ENCODE measurements at places on chromosomes 6 and 20. TPM values are rescaled to one million over a fixed set of nuclear protein-coding genes. Genes with fewer than 3 reads are reported as not detected.

- H3K36me3 ChIP-seq = no peaks in the 10 kb centered on the region
- H3K27ac ChIP-seq = no peak overlapping the region
- H3K4me3 ChIP-seq = no peak overlapping the region
- no peaks in the 10 kb centered on the region for H3K4me1 ChIP-seq
- no peak for DNase-seq
Observed at GRCh38 chr6:116883005-116883404, 6.0 kb downstream of the RFX6 start.

DNA sequence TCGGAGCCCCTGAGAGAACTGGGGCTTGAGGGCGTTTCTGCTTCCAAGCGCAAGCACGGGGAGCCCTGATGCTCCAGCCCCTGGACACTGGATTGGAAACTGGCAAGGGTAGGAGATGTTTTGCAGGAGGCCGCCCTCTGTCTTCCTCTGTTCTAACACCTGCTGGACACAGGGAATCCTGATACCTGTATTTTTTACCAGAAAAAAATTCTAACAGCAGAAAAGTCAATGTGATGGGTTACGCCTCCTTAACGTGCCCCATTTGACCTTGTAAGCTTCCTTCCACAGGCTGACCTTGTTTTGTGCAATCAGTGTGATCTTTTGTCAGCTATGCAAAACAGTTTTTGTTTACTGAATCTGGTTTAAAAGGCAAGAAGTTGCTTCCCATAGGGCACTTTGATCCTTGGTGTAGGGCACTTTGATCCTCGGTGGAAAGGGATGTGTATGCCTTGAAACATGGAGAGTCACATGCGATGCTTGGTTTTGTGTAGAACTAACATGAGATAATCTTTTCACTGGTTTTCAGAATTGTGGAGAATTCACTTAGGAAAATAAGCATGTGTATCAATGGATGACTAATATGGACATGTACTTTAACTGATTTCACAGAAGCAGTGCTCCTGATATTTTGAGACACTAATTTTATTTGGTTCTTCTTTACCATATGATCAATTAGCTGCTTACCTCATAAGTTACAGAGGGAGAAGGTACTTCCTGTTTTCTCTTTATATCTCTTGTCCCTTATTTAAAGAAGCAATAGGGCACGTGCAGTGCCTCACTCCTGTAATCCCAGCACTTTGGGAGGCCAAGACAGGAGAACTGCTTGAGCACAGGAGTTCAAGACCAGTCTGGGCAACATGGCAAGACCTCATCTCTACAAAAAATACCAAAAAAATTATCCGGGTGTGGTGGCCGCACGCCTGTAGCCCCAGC lies 59.9 kb upstream of the MAP3K4 start:
- H3K4me3 ChIP-seq = no peak overlapping the region
- no peak for DNase-seq
- H3K27ac ChIP-seq = no peak overlapping the region

GRCh38 chr6:168084465-168085160 lies 5.6 kb upstream of the FRMD1 start:
- H3K4me3 ChIP-seq = no peak overlapping the region
- no peaks in the 10 kb centered on the region for H3K36me3 ChIP-seq
- peaks cover 100% of the 10 kb centered on the region for H3K27me3 ChIP-seq
- H3K27ac ChIP-seq = no peak overlapping the region
- no peak for DNase-seq
- no peaks in the 10 kb centered on the region for H3K4me1 ChIP-seq

- H3K4me1 ChIP-seq = peaks cover 21% of the 10 kb centered on the region
- H3K36me3 ChIP-seq = no peaks in the 10 kb centered on the region
- peak overlapping the region; percentile 83 for H3K27ac ChIP-seq
- H3K4me3 ChIP-seq = peak overlapping the region; percentile 23
- DNase-seq = peak; percentile 96
Observed at GRCh38 chr6:6712449-6713403, 124.2 kb downstream of the LY86 start.

- no peak overlapping the region for H3K4me3 ChIP-seq
- no peaks in the 10 kb centered on the region for H3K36me3 ChIP-seq
- no peak overlapping the region for H3K27ac ChIP-seq
- no peaks in the 10 kb centered on the region for H3K4me1 ChIP-seq
Observed at GRCh38 chr6:170286934-170287265, 4.0 kb downstream of the DLL1 start.

DNA sequence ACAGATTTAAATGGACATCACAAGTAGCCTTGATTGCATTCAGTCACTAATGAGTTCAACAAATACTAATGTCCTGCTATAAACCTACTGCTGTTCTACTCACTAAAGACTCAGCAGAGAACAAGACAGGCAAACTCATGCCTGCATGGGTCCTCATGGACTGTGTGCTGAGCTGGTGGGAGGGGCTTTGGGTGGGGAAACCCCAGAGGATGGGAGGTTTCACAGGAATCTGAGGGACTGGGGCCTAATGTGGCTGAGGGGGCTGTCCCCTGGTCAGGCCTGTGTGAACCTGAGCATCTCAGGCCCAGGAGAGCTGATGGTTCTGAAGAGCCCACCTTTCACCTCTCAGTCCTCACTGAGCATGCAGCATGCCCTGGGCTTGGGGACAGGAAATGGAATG lies 1.4 kb downstream of the CST8 start:
- no peak for DNase-seq
- no peak overlapping the region for H3K4me3 ChIP-seq
- H3K27me3 ChIP-seq = no peaks in the 10 kb centered on the region
- no peak overlapping the region for H3K27ac ChIP-seq

- no peaks in the 10 kb centered on the region for H3K36me3 ChIP-seq
- no peaks in the 10 kb centered on the region for H3K4me1 ChIP-seq
- H3K4me3 ChIP-seq = no peak overlapping the region
- H3K27me3 ChIP-seq = no peaks in the 10 kb centered on the region
- DNase-seq = no peak
Observed at GRCh38 chr6:158198461-158198860, 30.3 kb downstream of the GTF2H5 start.

Gene AIF1
- not detected for total RNA-seq

DNA sequence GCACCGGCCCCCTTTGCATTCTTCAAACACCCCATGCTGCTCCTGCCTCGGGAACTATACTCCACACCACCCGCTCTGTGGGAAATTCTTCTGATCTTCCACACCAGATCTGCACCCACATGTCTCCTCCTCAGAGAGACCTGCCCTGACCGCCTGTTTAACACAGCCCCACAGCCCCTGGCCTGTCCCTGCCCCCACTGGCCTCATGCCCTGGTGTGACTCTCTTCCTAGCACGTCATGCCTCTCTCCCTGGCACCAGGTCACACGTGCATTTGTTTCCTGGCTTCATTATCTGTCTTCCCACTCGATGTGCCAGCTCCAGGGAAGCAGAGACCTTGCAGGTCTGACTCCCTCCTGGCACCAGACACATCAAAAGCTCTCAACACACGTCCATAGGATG lies 79.6 kb downstream of the ANKRD60 start:
- H3K4me1 ChIP-seq = peaks cover 24% of the 10 kb centered on the region
- no peak overlapping the region for H3K27ac ChIP-seq
- no peak overlapping the region for H3K4me3 ChIP-seq
- no peaks in the 10 kb centered on the region for H3K27me3 ChIP-seq

DNA sequence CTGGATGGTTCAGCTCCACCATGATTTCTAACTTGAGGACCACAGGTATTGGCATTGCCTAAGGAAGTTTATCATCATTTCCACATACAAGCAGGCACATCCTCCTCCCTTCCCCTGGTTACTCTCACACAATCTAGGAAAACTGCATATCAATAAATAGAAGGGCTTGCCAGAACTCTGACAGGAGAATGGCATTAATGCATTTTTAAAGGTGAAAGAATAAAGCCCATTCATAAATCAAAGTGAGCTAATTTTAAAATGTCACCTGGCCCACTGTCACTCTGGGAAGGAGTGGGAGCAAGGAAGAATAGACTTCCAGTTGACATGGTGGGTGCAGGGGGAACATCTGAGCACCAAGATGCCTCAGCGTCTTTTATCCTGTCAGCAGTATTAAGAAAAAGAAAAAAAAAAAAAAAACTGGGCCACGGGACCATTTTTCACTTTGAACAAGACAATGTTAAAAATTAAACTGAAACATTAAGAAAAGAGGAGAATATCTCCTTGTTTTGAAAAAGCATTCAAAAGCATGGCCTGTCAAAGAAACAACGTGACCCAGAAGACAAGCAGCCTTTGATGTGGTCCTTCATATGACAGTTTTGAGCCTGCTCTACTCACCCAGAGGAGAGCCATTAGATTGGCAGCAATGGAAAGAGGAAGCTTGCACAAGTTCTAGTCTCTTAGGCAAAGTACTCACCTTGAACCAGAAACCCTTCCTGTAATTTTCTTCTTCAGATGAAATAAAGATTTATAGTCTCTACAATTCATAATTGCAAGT lies 39.3 kb upstream of the SMLR1 start:
- H3K36me3 ChIP-seq = no peaks in the 10 kb centered on the region
- no peaks in the 10 kb centered on the region for H3K27me3 ChIP-seq
- H3K27ac ChIP-seq = no peak overlapping the region
- H3K4me1 ChIP-seq = no peaks in the 10 kb centered on the region
- DNase-seq = no peak

DNA sequence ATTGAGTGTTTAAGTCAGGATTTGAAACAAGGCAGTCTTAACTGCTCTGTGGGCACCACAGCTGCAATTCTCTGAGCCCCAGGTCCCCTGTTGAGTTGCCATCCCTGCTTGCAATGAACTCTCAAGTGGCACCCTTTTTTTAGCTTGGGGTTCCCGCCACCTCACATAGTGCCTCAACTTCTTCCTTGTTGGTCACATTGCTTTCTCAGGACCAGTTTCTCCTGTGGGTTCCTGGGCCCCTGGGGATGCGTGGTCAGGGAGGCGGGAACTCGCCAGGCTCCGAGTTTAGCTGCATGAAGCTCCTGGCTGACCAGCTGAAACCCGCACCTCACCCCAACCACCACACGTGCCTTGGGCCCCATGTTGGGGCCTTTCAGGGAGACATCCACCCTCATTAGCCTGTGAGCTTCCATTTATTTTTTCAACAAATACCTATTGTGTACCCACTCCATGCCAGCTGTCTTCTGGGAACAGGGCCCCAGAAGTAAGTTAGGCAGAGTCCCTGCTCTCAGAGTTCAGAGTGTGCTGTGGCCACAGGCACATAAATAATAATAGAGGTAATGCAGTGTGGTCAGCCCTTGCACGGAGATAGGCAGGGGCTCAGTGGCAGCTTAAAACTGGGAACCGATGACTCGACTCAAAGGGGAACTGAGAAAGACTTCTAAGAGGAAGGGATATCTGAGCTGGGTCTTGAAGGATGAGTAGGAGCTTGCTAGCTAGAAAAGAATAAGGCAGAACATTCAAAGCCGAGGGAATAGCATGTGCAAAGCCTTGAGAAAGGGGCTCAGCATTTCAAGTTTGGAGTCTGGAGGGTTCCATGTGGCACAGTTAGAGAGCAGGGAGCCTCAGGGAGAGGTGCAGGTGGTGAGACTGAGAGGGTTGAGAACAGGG lies 33.9 kb upstream of the FAM83D start:
- no peak overlapping the region for H3K27ac ChIP-seq
- H3K4me3 ChIP-seq = no peak overlapping the region
- 0 out of 2 replicates have a peak, but pooled peaks cover 5% of the 10 kb centered on the region for H3K4me1 ChIP-seq
- H3K27me3 ChIP-seq = peaks cover 22% of the 10 kb centered on the region
- DNase-seq = no peak

Gene SMOC2
- total RNA-seq = not detected

DNA sequence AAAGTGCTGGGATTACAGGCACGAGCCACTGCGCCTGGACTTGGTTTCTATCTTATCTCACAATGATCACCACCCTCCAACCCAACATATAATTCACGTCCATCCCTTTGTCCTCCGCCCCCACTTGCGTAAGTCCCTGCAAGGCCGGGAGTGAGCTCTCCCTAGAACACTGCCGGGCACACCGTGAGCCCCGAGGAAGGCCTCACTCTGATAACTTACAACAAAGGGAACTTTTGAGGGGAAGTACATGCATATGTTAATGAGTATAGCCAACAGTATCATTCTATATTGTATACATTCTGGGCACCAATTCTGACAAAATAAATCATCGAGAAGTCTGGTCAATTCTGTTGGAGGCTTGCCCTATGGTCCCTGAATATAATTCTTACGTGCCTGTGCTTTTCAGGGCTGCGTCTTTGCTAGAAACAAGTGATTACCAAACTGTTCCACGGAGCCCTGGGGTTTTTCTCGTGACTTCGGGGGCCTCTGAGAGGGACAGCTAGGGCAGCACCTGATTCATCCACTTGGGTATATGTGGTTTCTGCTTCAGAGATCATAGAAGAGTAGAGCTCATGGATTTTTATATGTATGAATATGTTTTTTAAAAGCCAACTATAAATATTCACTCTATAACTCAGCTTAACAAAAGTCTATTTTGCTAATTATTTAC lies 469.8 kb upstream of the AGPAT4 start:
- no peak for DNase-seq
- no peaks in the 10 kb centered on the region for H3K4me1 ChIP-seq
- no peak overlapping the region for H3K27ac ChIP-seq
- no peaks in the 10 kb centered on the region for H3K36me3 ChIP-seq
- H3K27me3 ChIP-seq = 0 out of 2 replicates have a peak, but pooled peaks cover 4% of the 10 kb centered on the region

DNA sequence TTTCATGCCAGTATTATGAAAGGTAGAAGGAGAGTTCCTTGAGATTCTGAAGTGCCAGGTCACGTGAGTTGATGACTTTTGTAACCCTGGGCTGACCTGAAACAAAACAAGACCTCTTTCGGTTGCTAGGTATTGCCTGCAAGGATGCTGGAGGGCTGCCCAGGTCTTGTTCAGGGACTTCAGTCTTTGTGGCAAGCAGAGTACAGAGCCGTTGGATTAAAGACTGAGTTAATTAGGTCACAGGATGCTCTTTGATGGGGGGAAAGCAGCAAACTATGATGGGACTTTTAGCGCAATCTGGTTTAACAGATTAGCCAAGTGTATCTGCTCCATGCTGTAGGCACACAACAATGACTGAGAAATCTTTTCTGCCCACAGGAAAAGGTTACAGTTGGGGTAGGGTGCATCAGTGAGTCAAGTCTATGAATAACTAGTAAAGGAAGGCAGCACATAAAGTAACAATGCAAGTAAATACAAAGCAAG lies 12.8 kb upstream of the ELOVL5 start:
- no peaks in the 10 kb centered on the region for H3K36me3 ChIP-seq
- H3K4me3 ChIP-seq = no peak overlapping the region
- H3K27ac ChIP-seq = no peak overlapping the region
- H3K27me3 ChIP-seq = no peaks in the 10 kb centered on the region

DNA sequence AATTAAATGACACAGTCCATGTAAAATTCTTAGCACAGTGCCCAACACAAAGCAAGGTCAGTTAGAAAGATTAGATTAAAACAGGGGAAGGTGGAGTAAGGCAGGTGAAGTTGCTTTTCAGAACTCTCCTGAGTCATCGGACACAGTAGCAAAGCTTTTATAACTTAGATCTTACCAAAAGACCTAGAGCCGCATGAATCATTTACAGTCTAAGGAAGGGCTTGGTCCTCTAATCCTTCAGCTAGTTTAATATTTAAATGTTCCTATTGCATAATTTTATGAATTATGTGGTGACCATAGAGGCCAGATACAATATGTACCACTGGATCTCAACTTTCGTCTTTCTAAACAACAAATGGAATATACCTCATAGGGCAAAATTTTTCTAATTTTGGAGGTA lies 202.1 kb upstream of the SNX9 start:
- H3K27ac ChIP-seq = no peak overlapping the region
- no peaks in the 10 kb centered on the region for H3K36me3 ChIP-seq
- no peaks in the 10 kb centered on the region for H3K27me3 ChIP-seq
- no peaks in the 10 kb centered on the region for H3K4me1 ChIP-seq
- no peak overlapping the region for H3K4me3 ChIP-seq

GRCh38 chr20:61949363-61949713 lies 116.3 kb downstream of the TAF4 start:
- no peak overlapping the region for H3K27ac ChIP-seq
- peaks cover 43% of the 10 kb centered on the region for H3K27me3 ChIP-seq
- DNase-seq = no peak
- H3K4me3 ChIP-seq = no peak overlapping the region

Gene SCAF8
- 21.6 TPM for total RNA-seq

- H3K27me3 ChIP-seq = no peaks in the 10 kb centered on the region
- H3K4me1 ChIP-seq = no peaks in the 10 kb centered on the region
- no peaks in the 10 kb centered on the region for H3K36me3 ChIP-seq
- no peak overlapping the region for H3K4me3 ChIP-seq
Observed at GRCh38 chr6:70879496-70879895, 77.4 kb downstream of the B3GAT2 start.
